WTC11 (cell line): ENCODE measurements at places on chromosomes 16 and 17. TPM values are rescaled to one million over a fixed set of nuclear protein-coding genes. Genes with fewer than 3 reads are reported as not detected.

DNA sequence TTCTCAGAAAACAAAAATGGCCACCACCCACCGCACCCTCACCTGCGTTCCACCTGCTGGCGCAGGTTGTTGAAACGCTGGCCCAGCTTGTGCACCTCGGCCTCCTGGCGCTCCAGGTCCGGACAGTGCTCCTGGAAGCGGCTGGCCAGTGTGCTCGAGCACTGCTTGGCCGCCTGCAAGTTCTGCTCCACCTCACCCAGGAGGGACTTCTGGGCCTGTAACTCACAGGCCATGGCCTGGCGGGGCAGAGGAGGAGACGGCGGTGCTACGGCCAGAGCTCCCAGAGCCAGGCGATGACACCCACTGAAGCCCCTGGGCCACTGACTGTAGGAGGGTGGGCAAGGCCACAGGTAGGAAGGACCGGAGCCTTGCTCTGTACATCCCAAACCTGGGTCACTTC lies 43.4 kb downstream of the UBN1 start:
- peaks cover 32% of the 10 kb centered on the region for H3K36me3 ChIP-seq
- DNase-seq = no peak
- H3K27me3 ChIP-seq = no peaks in the 10 kb centered on the region
- no peak overlapping the region for H3K27ac ChIP-seq
- H3K4me3 ChIP-seq = no peak overlapping the region
- no peaks in the 10 kb centered on the region for H3K4me1 ChIP-seq

- DNase-seq = peak; percentile 54
- H3K27ac ChIP-seq = peak overlapping the region; percentile 35; the same call in 1 of the 2 replicates
- H3K36me3 ChIP-seq = peaks cover 29% of the 10 kb centered on the region
- H3K4me3 ChIP-seq = peak overlapping the region; percentile 83
- H3K27me3 ChIP-seq = no peaks in the 10 kb centered on the region; the same call in 1 of the 2 replicates
These were observed 521 bp downstream of the ATMIN start for GRCh38 chr16:81035975-81036750.

CDH11 gene
- 9.8 to 11.6 TPM (median 10.1 TPM) in 3 replicates for total RNA-seq

GRCh38 chr16:77085981-77086380 lies 105.0 kb upstream of the MON1B start:
- H3K27me3 ChIP-seq = peaks cover 6% of the 10 kb centered on the region
- H3K27ac ChIP-seq = no peak overlapping the region
- DNase-seq = no peak
- peaks cover 17% of the 10 kb centered on the region for H3K36me3 ChIP-seq
- no peaks in the 10 kb centered on the region for H3K4me1 ChIP-seq
- no peak overlapping the region for H3K4me3 ChIP-seq

KRT37 gene
- not detected in 3 replicates for total RNA-seq

PRSS33 gene
- total RNA-seq = 0.18 to 0.44 TPM (median 0.24 TPM) in 3 replicates

DNA sequence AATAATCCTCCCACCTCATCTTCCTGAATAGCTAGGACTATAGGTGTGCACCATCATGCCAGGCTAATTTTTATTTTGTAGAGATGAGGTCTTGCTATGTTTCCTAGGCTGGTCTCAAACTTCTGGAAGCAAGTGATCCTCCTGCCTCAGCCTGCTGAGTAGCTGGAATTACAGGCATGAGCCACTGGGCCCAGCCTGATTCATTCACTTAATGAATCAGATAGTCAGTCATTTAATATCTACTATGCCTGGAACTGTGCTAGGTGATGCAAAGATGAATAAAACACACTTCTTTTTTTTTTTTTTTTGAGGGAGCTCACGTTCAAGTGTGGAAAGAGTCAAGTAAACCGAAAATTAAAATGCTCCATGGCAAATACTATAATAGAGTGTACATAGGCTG lies 39.4 kb downstream of the EFCAB13 start:
- no peaks in the 10 kb centered on the region for H3K4me1 ChIP-seq
- peaks cover 19% of the 10 kb centered on the region for H3K36me3 ChIP-seq
- H3K4me3 ChIP-seq = no peak overlapping the region
- H3K27ac ChIP-seq = no peak overlapping the region
- no peak for DNase-seq

- no peak for DNase-seq
- H3K27me3 ChIP-seq = peaks cover 93% of the 10 kb centered on the region
- no peak overlapping the region for H3K27ac ChIP-seq
- H3K4me3 ChIP-seq = no peak overlapping the region
- peaks cover 47% of the 10 kb centered on the region for H3K4me1 ChIP-seq
- H3K36me3 ChIP-seq = no peaks in the 10 kb centered on the region
These were observed 36.8 kb downstream of the SRCIN1 start for GRCh38 chr17:38568845-38569510.

FOXJ1 gene
- 6.2 to 11.8 TPM (median 6.8 TPM) in 3 replicates for total RNA-seq

LRRC37A2 gene
- 4.3 to 4.9 TPM (median 4.6 TPM) in 3 replicates for total RNA-seq

- no peaks in the 10 kb centered on the region for H3K36me3 ChIP-seq
- H3K4me3 ChIP-seq = no peak overlapping the region
- no peak overlapping the region; the same call in 1 of the 2 replicates for H3K27ac ChIP-seq
- H3K27me3 ChIP-seq = no peaks in the 10 kb centered on the region
These were observed 39.0 kb downstream of the IQCK start for GRCh38 chr16:19757026-19757425.

IGFBP4 gene
- total RNA-seq = 155 to 172 TPM (median 162 TPM) in 3 replicates

DNA sequence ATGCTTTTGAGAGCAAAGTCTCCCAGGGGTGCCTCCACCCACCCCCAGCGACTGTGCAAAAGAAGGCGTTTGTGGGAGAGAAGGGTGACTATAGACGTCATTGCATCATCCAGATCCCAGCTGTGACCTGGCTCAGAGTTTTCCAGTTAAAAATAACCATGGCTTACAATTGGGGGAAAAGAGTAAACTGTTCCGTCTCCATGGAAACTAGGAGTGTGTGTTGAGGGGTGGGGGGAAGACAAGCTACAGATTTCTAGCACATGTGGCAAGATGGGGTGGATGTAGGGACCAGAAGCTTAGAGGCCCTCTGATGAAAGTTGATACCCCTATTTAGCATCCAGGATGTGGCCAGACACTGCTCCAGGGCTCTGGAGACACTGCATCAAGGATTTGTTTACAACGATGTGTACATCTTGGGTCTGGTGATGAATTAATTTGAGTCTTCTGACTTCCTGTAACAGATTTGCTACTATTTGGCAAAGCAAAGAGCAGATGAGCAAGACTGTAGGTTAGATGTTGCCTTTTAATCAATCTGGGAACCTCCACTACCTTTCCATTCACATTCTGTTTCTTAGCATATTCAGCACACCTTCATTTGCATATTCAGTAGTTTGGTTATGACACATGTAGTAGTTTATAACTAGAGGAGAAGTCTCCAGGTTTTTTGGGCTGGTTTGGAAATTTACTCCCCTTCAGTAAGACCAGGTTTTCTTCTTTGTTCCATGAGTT lies 6.2 kb upstream of the DUSP14 start:
- H3K4me1 ChIP-seq = peaks cover 34% of the 10 kb centered on the region
- H3K27ac ChIP-seq = peak overlapping the region; percentile 45; the same call in 1 of the 2 replicates
- peaks cover 4% of the 10 kb centered on the region; the same call in 1 of the 2 replicates for H3K27me3 ChIP-seq
- H3K36me3 ChIP-seq = 0 out of 2 replicates have a peak, but pooled peaks cover 4% of the 10 kb centered on the region
- no peak overlapping the region for H3K4me3 ChIP-seq
- no peak for DNase-seq

- H3K27me3 ChIP-seq = no peaks in the 10 kb centered on the region
- peak overlapping the region; percentile 59 for H3K27ac ChIP-seq
- peak; percentile 24 for DNase-seq
- peaks cover 17% of the 10 kb centered on the region for H3K4me1 ChIP-seq
These were observed 35.9 kb downstream of the CMTM4 start for GRCh38 chr16:66660422-66661209.

DNA sequence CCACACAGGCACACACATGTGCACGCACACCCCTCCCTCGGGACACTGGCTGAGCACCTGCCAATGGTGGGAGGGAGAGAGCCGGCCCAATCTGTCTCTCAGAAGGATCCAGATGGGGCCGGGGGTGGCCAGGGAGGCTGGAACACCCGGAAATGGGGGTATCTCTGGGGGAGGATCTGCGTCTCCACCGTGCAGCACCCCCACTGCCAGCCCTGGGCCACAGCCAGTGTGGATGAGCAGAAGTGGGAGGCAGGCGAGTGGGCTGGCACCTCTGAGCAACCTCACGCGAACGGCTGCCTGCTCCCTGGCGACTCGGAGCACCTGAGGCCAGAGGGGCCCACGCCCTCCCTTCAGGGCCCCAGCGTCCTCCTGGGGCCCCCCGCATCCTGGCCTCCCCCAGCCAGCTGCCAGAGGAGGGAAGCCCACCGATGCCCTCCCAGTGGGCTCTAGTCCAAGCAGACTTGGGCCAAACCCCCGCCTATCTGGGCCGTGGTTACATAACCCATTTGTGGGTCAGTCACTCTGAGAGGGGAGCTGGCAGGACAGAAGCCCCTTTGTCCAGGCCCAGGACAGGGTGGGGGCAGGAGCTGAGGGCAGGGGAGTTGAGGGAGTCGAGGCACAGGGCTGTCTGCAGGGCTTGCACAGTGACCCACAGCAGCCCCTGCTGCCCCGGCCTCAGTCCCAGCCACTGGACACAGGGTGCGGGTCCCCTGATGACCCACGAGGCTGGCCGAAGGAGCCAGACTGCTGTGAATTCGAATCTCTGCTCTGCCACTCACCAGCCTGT lies 5.6 kb downstream of the CASKIN1 start:
- peaks cover 4% of the 10 kb centered on the region; the same call in 1 of the 2 replicates for H3K4me1 ChIP-seq
- DNase-seq = no peak
- no peak overlapping the region for H3K27ac ChIP-seq

- no peaks in the 10 kb centered on the region for H3K36me3 ChIP-seq
- DNase-seq = peak; percentile 39
- H3K4me3 ChIP-seq = no peak overlapping the region
- no peaks in the 10 kb centered on the region; the same call in 1 of the 2 replicates for H3K27me3 ChIP-seq
- H3K27ac ChIP-seq = peak overlapping the region; percentile 65; the same call in 1 of the 2 replicates
These were observed 19.0 kb upstream of the SMG1 start for GRCh38 chr16:18945233-18945632.

SLC16A5 gene
- total RNA-seq = 32.4 to 33.5 TPM (median 33.1 TPM) in 3 replicates

GRCh38 chr16:2773188-2773968 lies 3.7 kb downstream of the ELOB start:
- H3K27me3 ChIP-seq = no peaks in the 10 kb centered on the region
- peaks cover 16% of the 10 kb centered on the region for H3K4me1 ChIP-seq
- peak overlapping the region; percentile 97 for H3K27ac ChIP-seq
- H3K4me3 ChIP-seq = no peak overlapping the region

CES3 gene
- total RNA-seq = 3.3 to 6.0 TPM (median 5.7 TPM) in 3 replicates

- H3K27me3 ChIP-seq = no peaks in the 10 kb centered on the region
- no peak overlapping the region for H3K4me3 ChIP-seq
- H3K27ac ChIP-seq = no peak overlapping the region
- DNase-seq = no peak
- H3K4me1 ChIP-seq = peaks cover 46% of the 10 kb centered on the region
- H3K36me3 ChIP-seq = no peaks in the 10 kb centered on the region
These were observed 69.8 kb downstream of the MARCHF10 start for GRCh38 chr17:62738281-62738680.

- H3K27me3 ChIP-seq = peaks cover 100% of the 10 kb centered on the region; the same call in 1 of the 2 replicates
- H3K27ac ChIP-seq = no peak overlapping the region
- peaks cover 43% of the 10 kb centered on the region for H3K4me1 ChIP-seq
- H3K4me3 ChIP-seq = no peak overlapping the region
These were observed 5.8 kb downstream of the HOXB3 start for GRCh38 chr17:48584223-48584741.

DNA sequence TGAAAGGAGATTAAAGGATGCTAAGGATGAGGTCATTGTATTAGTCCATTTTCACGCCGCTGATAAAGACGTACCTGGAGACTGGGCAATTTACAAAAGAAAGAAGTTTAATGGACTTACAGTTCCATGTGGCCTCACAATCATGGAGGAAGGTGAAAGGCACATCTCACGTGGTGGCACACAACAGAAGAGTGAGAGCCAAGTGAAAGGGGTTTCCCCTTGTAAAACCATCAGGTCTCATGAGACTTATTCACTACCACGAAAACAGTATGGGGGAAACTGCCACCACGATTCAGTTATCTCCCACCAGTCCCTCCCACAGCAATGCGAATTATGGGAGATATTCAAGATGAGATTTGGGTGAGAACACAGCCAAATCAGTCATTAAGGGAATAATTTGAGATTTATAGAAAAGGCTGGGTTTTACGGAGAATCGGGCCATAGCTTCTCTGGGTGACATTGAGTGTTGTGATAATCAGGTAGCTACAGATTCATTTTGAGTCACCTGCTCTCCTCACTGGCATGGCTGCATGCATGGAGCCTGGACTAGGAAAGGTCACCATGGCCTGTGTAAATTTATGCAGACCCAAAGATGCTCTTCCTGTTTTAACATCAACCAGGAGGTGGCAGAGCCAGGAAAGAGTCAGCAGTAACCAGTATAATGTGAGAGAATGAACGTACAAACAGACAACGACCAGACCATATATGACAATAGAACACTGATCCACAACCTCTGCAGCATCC lies 40.5 kb upstream of the DYNLRB2 start:
- no peaks in the 10 kb centered on the region for H3K27me3 ChIP-seq
- H3K36me3 ChIP-seq = no peaks in the 10 kb centered on the region
- H3K4me3 ChIP-seq = no peak overlapping the region
- H3K27ac ChIP-seq = no peak overlapping the region
- H3K4me1 ChIP-seq = peaks cover 14% of the 10 kb centered on the region

DNA sequence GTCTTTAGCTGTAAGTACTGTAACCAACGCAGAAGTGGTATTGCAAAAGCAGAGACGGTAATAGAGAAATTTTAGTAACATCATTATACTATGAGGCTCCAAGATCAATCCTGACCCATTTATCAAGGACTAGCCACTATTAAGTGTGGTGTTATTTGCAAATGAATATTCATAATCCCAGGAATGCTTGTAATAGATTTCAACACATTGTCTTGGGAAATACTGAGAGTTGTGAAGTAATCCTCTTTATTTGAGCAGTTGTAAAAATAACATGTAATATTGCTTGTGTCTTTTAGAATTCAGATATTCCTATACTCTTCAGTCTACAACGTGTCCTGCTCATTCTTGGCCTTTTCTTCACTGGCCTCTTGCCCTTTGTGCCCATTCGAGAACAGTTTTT lies 46.4 kb downstream of the GDPD1 start:
- 0 out of 2 replicates have a peak, but pooled peaks cover under 1% of the 10 kb centered on the region for H3K36me3 ChIP-seq
- H3K4me1 ChIP-seq = no peaks in the 10 kb centered on the region
- no peak for DNase-seq
- H3K27ac ChIP-seq = no peak overlapping the region

NPIPA5 gene
- 9.1 to 15.0 TPM (median 14.2 TPM) in 3 replicates for total RNA-seq

GPR139 gene
- total RNA-seq = 0.48 to 0.55 TPM (median 0.55 TPM) in 3 replicates

- no peak for DNase-seq
- H3K4me1 ChIP-seq = no peaks in the 10 kb centered on the region
- H3K4me3 ChIP-seq = no peak overlapping the region
These were observed 8.9 kb downstream of the DUS2 start for GRCh38 chr16:68031951-68032350.

KRTAP3-1 gene
- not detected in 3 replicates for total RNA-seq

- H3K4me3 ChIP-seq = peak within 1 kb of the TSS; percentile 98
- DNase-seq = peak; percentile 90
- peaks cover 8% of the 10 kb centered on the region; the same call in 1 of the 2 replicates for H3K36me3 ChIP-seq
- H3K27ac ChIP-seq = peak within 1 kb of the TSS; percentile 91
- H3K27me3 ChIP-seq = no peaks in the 10 kb centered on the region
These were observed at the start of gene SEZ6L2 for GRCh38 chr16:29899516-29900101. Gene SEZ6L2, minus strand, starts transcription at chr16:29899550. Its CDS starts 531 bp downstream, at chr16:29899019.
